Activated B cell treated with CpG ODN at 0.5 μM for 24 hours (primary cell): ENCODE measurements at places on chromosomes 5 and 9.
A peak's percentile ranks its signal among the peaks of the same experiment; 100 is the strongest.

GRCh38 chr5:645421-645820, 33.3 kb downstream of the CEP72 start:
- DNase-seq: no peak

DNA sequence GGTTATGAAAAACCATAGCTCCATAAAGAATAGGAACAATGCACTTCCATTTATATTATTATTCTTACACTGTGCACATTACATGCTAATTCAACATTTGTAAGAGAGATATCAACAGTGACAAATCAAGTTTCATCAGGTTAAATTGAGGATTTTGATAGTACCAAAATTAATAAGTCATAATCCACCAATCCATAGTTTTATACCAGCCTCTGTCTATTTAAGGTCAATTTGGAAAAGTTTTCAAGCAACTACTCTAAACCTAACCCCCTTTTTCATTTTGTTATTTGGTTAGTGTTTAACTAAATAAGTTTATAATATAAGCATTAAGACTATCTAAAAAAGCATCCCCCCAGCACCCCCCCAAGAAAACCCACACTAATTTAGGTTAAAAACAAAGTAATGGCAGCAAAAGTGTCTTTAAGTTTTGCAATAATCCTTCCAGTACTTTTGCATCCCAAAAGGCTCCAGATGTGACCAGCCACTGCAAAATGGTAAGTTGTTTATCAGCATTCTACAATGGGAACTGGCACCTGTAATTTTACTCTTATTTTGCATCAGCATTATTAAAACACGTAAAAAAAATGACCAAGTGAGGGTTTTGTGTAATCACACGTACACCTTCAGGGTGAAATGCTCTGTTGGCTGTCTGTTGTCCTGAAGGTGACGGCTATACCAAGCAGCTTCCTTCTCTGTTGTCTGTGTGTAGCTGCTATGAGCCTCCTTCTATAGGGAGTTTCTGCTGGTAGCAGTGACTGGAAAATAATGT, 36.8 kb upstream of the SSBP2 start:
- no peak for DNase-seq

DNA sequence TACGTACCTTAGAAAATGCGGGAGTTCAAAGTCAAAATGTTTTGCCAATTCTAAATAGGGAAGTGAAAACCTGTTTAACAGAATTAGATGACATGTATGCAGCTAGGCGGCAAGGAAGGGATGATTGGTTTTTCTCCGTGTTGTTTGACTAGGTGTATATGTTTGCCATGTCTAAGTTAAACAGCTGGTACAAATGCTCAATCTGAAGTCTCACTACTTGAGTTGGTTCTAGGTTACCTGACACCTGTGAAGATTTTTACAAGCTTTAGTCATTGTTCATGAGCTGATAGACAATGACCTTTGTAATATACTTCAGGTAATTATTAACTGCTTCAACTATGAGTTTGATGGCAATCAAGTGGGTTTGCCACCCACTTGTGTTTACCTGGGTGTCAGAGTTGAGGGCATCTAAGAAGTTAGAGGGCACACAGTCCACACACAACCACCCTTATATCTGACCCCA, 74.3 kb downstream of the SLC44A1 start:
- DNase-seq: no peak

DNA sequence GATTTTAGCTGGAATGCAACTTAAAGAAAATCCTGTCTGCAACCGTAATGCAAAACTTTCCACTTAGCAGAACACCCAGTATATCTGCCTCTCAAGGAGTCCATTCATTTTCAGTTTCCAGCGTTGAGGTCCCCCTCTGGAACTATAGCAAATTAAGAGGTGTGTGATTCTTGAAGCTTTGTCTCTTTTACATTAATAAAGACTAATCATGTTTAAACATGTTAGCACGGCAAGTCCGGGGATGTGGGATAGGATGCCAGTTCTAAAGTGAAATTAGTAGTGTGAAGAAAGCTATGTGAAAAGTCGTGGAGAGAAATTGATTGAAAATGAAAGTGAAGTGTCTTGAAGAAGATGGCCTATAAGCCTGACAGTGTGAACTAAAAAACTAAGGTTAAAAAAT, 429.1 kb downstream of the NR2F1-AS1 start:
- no peak for DNase-seq

- peak; percentile 42 for DNase-seq
Measured at GRCh38 chr9:22446950-22447617, 460 bp downstream of the DMRTA1 start.

GRCh38 chr5:61306531-61307131, 25.4 kb upstream of the ZSWIM6 start:
- DNase-seq: no peak

DNA sequence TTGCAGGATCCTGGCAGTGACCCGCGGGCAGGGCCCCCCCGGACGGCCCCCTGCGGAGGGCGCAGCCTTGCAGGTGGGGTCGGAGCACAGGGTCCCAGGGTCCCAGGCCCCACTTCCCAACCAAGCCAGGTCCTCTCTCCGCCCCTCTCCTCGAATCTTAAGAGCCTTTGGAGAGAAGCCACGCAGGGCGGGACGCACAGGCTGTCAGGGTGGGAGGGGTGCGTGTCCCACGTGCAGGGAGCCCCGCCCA, 18.4 kb upstream of the EGFL7 start:
- no peak for DNase-seq

DNA sequence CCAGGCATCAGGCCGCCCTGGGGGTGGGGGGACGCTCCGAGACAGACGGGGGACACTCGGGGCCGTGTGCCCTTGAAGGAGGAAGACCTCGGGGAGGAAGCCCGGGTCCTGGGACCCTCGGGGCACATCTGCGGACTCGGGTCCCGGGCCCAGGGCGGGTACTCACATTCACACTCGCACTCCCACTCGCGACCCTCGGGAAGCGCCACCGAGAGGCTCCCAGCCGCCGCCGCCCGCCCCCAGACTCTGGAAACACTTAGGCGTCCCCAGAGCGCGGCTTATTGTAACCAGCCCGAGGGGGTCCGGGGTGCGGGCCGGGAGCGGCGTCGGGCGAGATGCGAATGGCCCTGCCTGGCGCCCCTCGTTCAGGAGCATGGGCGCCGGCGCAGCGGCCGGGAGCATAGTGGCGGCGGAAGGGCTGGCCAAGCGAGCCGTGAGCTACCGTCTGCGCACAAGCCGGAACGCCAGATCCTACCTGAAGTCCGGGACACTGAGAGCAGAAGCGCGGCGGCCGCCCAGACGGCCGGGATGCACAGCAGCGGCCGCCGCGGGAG, 559 bp downstream of the ROR2 start:
- DNase-seq: no peak

DNA sequence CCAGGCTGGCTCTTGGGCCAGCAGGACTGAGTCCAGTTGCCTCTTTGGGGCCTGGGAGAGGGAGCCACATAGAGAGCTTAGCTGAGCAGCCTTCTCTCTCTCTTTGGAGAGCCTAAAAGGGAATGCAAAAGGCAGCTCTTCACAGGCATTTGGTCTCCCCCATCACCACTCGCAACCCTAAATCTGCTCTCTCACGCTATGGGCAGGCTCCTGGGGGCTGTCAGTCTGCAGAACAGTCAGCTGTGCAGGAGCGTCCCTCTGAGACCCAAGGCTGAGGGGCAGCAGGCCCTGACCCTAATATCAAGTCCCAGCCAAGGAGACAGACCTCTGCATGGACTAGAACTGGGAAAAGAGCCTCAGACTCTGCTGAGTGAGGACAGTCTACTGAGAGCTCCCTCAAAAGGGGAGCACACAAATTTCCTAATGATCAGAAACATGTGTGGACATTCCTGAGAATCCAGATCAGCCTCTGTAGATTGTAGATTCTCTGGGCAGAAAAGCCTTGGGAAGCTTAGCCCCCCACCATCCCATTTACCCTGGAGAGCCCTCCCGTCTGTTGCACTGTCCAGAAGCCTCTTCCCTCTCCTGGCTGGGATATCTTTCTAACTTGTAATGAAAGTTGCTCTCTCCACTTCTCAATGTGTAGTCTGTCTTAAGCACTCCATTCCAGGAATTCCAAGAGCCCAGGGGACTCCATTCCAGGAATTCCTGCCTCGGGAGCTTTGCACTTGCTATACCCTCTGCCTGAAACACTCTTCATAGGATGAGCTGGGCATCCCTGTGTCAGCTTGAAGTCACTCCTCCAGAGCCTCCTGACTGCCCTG, 79.4 kb downstream of the FAM114A2 start:
- no peak for DNase-seq

DNA sequence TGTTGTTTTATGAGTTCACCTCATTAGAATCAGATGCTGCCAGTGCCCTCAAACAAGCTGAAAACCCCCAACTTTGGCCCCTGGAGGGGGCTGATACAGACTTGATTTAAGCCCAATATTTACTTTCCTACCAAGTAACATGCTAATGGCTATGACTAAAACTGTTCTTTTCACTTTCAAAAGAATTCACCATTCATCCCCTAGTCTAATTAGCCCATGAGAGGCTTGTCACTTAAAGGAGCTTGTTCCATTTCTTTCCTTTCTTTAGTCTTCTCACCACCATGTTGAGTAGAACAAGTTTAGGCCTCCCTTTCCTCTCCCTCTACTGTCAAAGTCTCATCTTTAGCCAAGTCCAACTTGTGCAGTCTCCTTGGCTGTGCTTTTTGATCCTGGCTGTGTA, 50.4 kb downstream of the EPB41L4B start:
- DNase-seq: no peak

- DNase-seq: no peak
Measured at GRCh38 chr5:88925692-88926490, 42.9 kb upstream of the MEF2C start.

- no peak for DNase-seq
Measured at GRCh38 chr9:92492781-92493401, 10.6 kb upstream of the ASPN start.

- DNase-seq: no peak
Measured at GRCh38 chr5:159825551-159826051, 90.7 kb upstream of the ADRA1B start.

- DNase-seq: no peak
Measured at GRCh38 chr5:172553903-172554302, 87.2 kb upstream of the NEURL1B start.

DNA sequence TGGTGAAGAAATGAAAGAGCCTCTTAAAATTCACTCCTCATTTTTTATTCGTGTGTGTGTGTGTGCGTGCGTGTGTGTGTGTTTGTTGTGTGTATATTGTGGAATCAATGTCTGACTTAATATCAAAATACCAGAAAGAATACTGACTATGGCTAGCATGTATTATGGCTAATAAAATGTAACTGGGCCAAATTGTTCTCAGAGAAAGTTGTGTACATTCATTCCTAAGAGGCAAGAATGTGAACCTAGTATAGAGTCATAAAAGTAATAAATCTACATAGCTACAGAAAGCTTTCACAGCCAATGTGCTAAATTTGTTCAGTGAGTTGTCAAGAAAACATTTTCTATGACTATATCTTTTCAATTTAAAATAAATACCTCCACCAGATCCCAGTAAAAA, 211.5 kb downstream of the EBF1 start:
- DNase-seq: no peak

- DNase-seq: no peak
Measured at GRCh38 chr5:151798674-151799073, 26.9 kb downstream of the G3BP1 start.

GRCh38 chr9:91195372-91196012, 166.2 kb downstream of the AUH start:
- no peak for DNase-seq

GRCh38 chr9:72037571-72037970, 22.8 kb downstream of the C9orf57 start:
- no peak for DNase-seq

- no peak for DNase-seq
Measured at GRCh38 chr5:89028595-89029285, 145.8 kb upstream of the MEF2C start.

DNA sequence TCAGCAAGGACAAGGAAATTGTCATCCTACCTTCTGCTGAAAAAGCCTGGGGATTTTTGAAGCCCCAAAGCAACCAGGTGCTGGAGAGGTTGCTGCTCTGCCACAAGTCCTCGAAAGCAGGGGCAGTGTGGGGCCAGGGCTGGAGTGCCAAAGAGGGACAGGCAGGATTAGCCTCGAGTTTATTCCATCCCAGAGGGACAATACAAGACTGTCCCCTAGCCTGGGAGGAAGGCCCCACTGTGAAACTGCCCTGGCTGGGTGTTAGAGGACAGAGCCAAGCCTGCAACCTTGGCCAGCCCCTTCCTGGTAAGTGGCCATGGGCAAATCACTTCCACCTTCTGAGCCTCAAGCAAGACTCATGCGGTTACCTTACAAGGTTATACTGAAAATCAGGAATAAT, 55.1 kb downstream of the WHRN start:
- DNase-seq: no peak

GRCh38 chr9:21141427-21141882, at the start of gene IFNW1:
Gene IFNW1, minus strand, starts transcription at chr9:21141832. Its CDS starts 262 bp downstream, at chr9:21141570.
- no peak for DNase-seq

GRCh38 chr9:18623221-18624079, 149.5 kb downstream of the ADAMTSL1 start:
- DNase-seq: no peak

- DNase-seq: no peak
Measured at GRCh38 chr9:97438257-97438656, 26.4 kb downstream of the TDRD7 start.

DNA sequence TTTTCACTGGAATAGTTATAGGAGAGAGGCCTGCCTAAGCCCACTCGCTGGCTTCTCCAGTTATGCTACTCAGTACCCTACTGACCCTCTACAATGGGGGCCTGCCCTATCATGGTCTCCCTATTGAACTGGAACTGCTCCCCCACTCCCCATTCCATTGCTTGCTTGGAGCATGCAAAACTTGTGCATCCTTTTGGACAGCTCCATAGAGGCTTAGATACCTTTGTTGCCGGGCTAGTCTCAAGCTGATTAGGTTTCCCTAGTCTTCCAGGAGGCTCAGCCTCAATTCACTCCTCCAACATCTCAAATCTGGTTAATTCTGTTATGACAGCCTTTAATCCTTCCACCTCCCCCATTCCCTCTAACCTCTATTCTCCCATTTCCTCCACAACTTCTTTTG, 39.9 kb downstream of the KIF24 start:
- DNase-seq: no peak

DNA sequence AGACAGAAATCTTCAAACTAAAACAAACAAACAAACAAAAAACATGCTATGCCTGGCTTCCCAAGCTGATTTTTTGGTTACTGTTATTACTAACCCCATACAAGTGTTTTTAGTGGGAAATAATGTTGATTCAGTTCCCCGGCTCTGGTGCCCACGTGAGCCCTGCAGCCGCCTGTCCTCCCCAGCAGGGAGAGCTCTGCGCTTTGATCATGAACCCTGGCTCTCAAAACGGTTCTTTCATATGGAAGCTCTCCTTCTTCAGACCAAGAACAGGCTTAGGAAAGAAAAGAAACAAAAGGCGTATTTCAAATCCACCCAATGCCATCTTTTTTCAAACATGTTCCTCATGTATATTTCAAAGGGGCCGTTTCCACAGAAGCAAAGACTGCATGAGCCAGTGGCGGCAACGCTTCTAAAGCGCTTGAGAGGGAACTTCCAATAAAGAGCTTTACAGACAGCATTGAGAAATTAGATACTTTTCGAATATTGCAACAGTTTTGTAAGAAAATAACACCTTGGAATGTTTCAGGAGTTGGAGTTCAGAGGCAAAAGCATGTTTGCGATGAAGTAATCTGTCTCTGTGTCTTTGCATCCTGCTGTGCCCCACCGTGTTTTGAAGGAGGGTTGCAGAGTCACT, 74.8 kb downstream of the ICE1 start:
- DNase-seq: no peak
